ENCODE measurements at places on chromosomes 1 and 21. TPM values are rescaled to one million over a fixed set of nuclear protein-coding genes. Genes with fewer than 3 reads are reported as not detected.
A peak's percentile ranks its signal among the peaks of the same experiment; 100 is the strongest.

GRCh38 chr1:92730476-92730875, 54.4 kb downstream of the EVI5 start:
- no peak for DNase-seq

- no peak for DNase-seq
These were observed 500.6 kb downstream of the DISC1 start for GRCh38 chr1:232127190-232127589.

DNA sequence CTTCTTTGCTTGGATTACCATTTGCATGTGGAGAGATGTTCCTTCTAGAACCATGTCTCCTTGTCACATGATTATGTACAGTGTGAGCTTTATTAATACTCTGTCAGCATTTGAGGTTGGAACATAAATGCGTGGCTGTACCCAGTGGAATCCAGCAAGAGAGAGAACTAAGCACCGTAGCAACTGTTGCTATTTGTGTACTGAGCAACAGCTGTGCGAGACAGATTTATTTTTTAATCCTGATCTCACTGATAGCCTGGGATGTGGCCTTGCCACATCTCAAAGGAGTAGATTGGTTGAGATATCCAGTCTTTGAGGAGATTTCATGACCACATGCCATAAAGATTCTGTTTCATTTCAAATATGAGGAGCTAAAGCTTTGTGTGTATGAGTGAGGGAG, 43.4 kb downstream of the KIF1B start:
- peak; percentile 39 for DNase-seq

DNA sequence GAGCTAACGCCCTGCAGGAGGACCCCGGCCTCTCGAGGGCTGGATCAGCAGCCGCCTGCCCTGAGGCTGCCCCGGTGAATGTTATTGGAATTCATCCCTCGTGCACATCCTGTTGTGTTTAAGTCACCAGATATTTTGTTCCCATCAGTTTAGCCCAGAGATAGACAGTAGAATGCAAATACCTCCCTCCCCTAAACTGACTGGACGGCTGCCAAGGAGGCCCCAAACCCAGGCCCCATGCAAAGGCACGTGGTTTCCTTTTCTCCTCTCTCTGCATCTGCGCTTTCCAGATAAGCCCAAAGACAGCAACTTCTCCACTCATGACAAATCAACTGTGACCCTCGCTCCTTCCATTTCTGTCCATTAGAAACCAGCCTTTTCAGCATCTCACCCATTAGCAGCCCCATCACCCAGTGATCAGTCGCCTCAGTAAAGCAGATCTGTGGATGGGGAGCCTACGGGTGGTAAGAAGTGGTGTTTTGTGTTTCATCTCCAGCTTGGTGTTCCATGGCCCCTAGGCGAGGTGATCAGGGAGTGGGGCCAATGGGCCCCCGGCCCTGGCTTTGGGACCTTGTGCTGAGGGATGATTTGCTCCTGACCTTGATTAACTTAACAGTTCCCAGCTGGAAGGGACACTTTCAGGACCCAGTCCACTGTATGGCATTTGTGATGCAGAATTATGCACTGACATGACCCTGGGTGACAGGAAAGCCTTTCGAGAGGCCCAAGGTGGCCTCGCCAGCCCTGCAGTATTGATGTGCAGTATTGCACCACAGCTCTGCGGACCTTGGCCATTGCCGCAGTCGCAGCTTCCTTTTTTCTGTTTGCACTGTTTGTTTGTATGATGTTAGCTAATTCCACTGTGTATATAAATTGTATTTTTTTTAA, 5.2 kb downstream of the NPPA start:
- peak; percentile 94 for DNase-seq

The C1orf210 gene
- not detected for total RNA-seq

DNA sequence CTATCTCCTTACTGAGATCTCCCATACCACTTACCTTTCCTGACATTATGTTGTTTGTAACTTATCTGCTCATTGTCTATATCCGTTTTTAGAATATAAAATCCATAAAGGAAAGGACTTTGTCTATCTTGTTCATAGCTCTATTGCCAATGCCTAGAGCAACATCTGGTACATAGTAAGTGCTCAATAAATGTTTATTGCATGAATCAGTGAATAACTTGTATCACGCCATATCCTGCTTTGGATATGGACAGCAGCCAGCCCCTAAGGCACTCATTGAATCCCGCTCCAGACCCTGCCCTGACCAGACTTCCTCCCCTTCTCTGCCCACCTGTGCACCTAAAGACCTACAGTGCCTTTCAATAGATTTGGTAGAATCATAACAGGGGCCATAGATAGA, 298.1 kb upstream of the PLXNA2 start:
- DNase-seq, result no peak

The SPRR1A gene
- not detected for total RNA-seq

DNA sequence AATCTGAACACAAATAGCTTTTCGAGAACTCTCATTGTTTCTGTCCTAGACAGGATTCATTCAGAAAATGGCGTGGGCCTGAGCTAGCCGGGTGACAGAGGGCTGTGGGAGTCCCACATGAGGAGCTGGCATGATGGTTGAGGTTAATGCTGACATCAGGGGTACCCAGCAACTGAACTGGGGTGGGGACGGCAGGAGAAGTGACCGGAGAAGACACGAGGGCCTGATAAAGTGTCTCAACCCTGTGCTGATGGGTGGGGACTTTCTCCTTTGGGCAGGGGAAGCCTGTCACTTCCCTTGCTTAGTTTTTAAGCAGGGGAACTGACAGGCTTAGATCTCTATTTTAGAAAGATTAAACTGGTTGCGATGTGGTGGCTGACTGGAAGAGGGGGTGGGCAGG, 14.6 kb downstream of the CHIT1 start:
- no peak for DNase-seq

- DNase-seq, result no peak
These were observed 120.5 kb upstream of the HMGB4 start for GRCh38 chr1:33743221-33743998.

GRCh38 chr21:28614791-28615190, 377.9 kb downstream of the LTN1 start:
- DNase-seq, result no peak

The FCER1G gene
- total RNA-seq, result 2.2 TPM

The KDM5B gene
- total RNA-seq, result 65.5 TPM

- DNase-seq, result no peak
These were observed 2.2 kb downstream of the S100A2 start for GRCh38 chr1:153563483-153563901.

The C1orf167 gene
- not detected for total RNA-seq

- no peak for DNase-seq
These were observed 628.4 kb upstream of the TMPRSS15 start for GRCh38 chr21:19031953-19032352.

The G0S2 gene
- 1.9 TPM for total RNA-seq

GRCh38 chr1:30316056-30316455, 407.3 kb downstream of the MATN1 start:
- DNase-seq, result no peak

DNA sequence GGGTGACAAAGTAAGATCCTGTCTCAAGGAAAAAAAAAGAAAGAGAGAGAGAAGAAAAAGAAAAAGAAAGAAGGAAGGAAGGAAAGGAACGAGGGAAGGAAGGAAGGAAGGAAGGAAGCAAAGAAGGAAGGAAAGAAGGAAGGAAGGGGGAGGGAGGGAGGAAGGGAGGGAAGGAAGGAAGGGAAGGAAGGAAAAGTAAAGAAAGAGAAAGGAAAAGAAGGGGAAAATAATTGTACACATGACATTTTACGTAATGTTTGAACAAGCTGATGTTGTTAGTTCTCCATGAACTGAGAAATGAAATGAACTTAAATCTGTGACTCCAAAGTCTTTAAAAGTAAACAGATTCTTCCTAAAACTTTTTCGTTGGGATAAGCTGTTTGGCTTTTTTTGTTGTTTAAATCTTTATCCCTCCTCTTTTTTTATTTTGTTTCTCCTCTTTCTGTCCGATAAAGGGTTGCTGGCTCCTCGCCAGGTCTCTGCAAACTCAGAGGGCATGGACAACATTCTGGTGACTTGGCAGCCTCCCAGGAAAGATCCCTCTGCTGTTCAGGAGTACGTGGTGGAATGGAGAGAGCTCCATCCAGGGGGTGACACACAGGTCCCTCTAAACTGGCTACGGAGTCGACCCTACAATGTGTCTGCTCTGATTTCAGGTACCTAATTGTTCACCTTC, 59.8 kb downstream of the IL12RB2 start:
- peak; percentile 24 for DNase-seq

The IQGAP3 gene
- 48.6 TPM for total RNA-seq

DNA sequence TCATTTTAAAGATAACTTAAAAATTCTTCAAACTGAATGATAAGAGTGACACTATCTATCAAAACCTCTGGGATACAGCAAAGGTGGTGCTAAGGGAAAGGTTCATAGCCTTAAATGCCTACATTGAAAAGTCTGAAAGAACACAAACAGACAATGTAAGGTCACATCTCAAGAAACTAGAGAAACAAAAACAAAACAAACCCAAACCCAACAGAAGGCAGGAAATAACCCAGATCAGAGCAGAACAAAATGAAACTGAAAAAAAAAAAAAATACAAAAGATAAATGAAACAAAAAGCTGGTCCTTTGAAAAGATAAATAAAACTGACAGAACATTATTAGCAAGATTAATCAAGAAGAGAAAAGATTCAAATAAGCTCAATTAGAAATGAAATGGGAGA, 6.8 kb downstream of the ODF2L start:
- DNase-seq, result peak; percentile 21

DNA sequence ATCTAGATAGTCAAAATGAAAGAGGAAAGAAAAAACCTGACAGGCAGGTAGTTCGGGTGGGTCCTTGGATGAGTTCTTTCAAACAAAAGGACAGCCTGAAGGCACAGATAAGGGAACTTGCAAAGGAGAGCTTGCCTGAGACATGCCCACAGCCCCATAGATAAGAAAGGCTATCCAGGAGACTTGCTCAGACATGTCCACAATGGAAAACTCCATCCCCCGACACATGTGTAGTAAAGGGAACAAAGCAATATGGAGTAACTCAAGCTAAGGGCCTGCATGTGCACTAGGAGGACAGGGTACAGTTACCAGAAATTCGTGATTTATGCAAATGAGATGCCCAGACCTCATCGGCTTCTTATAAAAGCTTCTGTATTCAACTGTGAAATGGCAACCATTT, 281.5 kb downstream of the NEGR1 start:
- peak; percentile 8 for DNase-seq

DNA sequence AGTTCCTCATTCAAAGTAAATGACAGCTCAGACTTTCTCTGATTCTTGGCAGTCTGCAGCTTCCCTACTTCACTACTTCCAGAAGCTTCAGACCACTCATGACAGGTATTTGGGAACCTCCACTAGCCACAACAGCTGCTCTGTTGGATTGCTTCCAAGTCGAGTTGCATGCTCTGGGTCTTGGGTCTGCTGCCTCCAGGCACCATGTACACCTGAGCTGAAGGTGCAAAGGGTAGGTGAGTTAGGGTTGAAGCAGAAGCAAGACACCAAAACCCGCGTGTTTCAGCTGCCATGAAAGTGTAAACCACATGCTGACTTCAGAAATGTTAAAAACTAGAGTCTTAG, 62.7 kb downstream of the ZNF684 start:
- DNase-seq, result no peak

DNA sequence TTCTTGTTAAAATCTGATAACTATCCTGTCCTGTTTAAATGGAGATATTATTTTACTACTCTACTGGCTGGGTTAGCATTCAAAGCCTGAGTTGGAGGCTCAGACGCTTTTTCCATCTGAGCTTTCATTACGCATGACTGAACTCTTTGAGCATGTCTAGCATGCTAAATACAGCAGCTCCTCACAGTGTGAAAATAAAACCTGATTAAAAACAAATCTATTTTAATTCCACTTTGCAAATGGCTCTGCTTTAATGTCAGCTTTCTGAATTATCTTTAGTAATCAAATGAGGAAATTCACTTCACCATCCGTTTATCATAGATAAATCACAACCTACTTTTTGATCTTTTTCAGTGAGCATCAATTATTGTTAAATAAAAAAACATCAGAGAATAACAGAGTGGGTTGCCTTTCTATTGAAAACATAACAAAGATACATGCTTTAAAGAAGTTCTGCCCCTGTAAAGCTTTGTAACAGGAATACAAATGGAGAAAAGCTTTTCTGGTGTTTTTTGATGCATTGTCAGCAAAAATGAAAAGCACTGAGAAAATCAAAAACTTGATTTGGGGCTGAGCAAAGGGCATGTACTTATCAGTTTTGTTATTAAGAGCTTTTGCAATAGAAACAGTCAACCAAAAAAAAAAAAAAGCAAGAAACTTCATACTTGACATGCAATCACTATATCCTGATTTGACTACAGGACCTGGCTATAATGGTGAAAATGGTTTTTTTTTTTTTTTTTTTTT, 3.5 kb upstream of the SPEN start:
- DNase-seq, result no peak

DNA sequence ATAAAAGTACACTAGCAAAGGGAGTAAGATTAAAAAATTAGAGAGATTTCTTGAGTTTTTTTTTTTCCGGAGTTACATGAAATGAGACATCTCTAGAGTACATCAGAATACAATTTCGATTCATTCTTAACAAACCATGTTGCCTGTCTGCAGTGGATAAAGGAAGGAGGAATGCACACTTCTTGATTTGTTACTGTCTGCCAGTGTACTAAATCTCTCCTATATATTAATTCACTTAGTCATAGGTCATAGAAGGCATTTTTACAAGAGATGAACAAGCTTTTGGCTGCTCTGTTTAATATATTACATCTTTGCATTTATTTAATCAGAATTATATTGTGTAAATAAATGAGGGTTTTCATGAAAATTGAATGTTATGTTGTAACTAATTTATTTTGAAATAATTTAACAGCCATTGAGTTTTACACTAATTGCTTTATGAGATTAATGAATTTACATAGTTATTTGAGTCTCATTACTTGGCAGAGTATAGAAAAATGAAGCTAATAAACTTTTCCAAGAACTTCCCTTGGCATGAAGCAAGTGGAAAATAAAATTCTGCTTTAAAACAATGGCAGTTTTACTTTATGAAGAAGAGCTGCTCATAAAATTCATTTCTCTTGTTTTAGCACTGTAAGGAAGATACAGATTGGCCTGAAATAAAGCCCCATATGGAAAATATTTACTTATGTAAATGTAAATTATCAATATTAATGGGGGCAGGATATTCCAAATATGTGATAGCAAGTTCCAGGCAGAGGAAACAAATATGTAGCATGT, 1284.7 kb downstream of the BRINP3 start:
- DNase-seq, result no peak

GRCh38 chr21:34511787-34512455, at the start of gene KCNE1:
Gene KCNE1, minus strand, starts transcription at chr21:34512210. Its CDS starts 62,576 bp downstream, at chr21:34449634.
- DNase-seq, result no peak

DNA sequence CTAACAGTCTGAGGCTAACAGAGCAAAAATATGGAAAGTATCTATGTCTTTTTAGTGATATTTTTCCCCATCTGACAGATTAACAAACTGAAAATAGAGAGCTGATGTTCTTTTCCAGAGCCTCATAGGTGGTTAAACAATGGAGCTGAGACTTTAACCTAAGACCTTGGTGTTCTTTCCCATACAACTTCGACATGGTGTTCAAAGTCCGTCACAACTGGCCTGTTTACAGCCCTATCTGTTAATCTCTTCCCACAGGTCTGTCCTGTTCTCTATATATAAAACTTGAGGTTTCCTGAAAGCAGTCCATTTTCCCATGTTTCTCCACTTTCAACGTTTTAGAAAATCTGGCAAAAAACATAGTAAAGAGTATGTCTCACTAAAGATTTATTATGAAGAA, 395.7 kb downstream of the BRINP2 start:
- DNase-seq, result no peak

The JTB gene
- total RNA-seq, result 89.0 TPM

Measured in endothelial cell of umbilical vein (primary cell).